ELR (cell line): ENCODE measurements at places on chromosomes 12 and 14.

DNA sequence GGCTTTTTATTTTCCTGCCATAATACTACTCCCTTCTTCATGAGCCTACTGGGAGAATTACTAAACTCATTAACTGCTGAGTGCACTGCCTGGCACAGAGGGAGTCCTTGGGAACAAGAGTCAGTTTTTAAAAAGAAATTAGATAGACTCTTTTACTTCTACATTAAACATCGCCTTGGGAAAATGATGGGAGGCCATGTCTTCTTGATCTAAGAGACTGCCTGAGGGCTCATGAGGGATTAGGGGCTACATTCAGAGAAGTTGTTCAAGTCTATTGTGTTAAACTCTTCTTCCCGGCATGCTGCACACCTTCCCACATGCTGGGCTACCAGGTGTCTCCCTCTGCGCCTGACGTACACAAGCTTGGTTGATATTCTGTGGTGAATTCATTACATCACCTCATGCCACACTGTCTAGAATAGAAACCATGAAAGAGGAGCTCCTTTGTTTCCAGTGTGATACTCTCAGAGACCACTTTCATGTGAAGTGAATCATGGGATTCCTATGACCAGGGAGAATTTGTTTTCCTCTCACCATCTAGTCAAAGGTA lies 1422.3 kb downstream of the AACS start:
- no peak for DNase-seq

DNA sequence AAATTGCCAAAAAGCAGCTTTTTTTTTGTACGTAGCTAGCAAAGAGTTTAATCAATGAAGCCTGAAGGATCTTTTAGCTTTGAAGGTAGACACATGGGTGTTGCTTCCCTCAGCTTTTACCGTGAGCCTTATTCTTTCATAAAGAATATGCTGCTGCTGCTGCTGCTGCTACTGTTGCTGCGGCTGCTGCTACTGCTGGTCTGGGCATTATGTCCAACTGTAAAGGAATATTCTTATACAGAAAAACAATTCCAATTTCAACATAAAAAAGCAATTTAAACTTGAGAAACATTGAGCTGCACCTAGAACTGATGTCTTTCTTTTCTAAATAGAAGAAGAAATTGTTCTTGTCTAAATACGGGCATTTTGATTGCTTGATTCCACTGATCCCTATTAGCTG lies 38.9 kb upstream of the PPP1R12A start:
- DNase-seq = no peak

DNA sequence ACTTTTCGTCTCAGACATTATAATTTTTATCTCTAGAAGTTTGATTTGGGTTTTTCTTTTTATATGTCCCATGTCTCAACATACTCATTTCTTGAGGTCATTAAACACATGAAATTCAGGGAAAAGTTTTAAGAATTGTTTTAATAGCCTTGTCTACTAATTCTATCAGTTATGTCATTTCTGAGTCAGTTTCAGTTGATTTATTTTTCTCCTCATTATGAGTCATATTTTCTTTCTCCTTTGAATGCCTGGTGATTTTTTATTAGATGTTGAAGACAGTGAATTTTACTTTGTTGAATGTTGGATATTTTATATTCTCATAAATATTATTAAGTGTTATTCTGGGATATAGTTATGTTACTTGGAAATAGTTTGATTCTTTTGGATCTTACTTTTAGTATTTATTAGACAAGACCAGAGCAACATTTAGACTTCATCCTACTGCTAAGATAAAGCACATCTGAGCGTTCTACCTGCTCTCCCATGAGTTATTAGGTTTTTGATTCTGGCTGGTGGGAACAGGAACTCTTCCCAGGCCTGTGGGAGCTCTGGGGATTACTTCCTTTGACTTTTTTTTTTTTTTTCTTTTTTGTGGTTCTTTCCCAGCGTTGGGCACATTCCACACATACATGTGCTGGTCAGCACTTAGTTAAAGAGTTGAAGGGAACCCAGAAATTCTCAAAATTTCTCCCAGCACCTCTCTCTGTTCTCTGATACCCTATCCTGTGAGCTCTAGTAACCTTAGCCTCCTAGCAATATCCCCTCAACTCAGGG lies 1157.7 kb downstream of the BCL11B start:
- DNase-seq = no peak

- DNase-seq = no peak
Observed at GRCh38 chr12:34356233-34356987, 334.1 kb downstream of the ALG10 start.

DNA sequence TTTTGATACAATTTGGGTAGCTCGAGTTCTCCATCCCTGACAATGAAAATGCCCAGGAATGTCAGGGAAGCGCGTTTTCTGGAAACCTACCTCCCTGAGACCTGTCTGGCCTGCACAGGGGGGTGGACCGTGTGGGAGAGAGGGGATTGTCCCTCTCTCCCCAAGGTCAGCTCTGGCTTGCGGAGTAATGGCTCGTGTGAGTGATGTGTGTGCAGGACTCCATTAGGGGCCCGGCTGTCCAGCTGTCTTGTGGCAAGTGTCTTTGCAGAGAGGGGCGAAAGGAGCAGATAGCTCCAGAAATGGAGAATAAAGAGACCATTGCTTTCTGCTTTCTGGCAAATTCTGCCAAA lies 215.3 kb downstream of the CHST11 start:
- DNase-seq = no peak

DNA sequence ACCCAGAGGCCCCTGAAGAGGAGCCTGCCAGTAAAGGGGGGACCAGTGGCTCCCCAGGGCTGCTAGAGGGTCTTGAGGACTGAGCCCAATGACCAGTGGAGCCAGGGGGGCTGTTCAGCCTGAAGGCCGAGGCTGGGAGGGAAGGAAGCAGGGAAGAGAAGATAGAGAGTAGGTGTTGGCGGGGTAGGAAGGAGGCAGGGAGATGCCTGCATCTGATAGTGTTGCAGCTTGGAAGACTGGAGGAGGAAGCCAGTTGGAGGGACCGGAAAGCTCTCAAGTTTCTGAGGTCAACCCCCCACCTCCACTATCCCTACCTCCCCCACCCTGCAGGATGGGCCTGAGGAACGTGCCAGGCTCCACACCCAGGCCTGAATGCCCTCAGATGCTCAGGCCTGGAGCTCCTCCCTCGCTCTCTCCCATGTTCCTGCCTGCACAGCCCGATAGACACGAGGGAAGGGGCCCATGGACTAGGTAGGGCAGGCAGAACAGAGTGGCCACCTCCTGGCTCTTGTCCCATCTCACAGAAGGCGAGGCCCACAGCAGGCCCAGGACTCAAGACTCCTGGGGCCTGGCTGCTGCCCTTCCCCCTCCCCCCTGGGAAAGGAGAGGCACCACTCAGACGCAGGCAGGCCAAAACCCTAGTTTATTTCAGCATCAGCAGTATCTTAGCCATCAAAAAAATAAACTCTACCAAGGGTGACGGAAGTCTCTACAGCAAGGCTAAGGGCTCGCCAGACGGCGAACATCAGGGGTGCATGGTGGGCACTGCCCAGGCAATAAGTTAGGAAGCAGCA lies 3.4 kb downstream of the CKB start:
- no peak for DNase-seq

- DNase-seq = no peak
Observed at GRCh38 chr14:31659278-31659677, 98.1 kb downstream of the NUBPL start.

DNA sequence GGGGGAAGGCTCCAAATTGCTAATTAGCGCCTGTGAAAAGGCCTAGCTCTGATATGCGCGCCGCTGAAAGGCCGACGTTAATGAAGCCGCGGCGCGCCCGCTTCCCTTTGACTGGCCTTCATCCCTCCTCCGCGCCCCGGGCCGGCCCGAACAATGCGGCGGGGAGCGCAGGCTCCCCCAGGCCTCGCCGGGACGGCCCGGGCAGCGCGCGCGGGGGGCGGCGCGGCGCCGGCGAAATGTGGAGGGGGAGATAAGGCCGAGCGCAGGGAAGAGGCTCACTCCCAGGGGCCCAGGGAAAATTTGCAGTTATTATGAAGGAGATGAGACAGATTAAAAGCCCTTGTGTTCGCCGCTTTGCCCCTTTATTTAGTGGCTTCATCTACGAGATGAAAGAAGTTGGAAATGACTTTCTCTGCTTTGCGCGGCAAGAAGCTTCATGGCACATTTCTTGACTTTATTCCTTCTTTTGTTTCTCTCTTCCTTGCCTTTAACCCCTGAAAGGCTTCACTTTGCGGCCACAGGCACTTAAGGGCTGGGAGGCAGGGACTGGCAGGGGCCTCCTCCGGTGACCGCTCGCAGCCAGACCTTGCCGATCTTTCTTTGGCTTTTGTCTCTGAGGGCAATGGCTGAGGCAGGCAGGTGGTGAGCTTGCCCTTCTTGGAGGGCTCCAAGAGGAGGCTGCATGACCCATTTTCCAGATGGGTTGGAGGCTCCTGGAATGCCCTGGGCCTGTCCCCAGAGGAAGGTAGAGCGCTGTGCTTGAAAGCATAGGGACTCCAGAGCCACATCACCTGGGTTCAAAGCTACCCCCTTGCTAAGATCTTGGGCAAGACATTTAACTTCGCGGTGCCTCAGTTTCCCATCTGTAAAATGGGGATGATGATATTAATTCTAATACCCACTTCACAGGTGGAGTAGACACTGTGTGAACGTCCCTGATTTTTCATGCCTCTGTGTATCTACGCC lies 12.7 kb upstream of the GPATCH2L start:
- no peak for DNase-seq

GRCh38 chr12:98370976-98371375 lies 144.4 kb upstream of the TMPO start:
- DNase-seq = no peak

DNA sequence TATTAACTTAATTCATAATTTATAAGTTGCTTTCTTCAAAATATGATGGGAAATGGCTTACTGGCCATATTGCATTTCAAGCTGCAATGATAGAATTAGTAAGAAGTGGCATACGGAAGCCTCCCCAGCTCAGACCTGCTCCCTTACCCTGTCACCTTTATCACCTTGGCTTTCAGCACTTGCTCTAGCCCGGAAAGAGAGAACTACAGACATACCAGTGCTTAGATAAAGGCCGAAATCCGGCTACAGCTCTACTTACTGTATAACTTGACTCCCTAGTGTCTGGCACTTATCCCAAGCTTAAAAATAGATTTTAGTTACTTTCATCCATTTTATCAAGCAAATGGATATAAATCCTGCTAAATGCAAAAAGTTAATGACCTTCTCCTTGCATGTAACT lies 42.5 kb downstream of the PKP2 start:
- DNase-seq = no peak

DNA sequence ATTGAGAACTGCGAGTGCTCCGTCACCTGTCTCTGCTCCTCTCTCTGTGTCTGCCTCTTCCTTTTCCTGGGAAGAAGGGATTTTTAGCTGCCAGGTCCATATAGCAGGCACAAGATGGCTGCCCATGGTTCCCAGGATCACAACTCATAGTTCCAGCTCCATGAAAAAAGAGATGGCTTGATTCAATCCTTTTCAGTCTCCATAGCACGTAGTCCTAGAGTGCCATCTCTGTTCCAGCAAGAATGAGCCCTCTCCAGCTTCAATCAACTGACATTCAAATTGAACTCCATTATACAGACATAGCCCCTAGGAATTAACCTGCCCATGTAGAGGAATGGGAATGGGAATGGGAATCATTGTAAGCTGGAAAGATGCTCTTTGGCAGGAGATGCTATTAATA lies 34.7 kb upstream of the RTRAF start:
- no peak for DNase-seq

GRCh38 chr12:10553148-10553547 lies 47.5 kb downstream of the EIF2S3B start:
- no peak for DNase-seq

DNA sequence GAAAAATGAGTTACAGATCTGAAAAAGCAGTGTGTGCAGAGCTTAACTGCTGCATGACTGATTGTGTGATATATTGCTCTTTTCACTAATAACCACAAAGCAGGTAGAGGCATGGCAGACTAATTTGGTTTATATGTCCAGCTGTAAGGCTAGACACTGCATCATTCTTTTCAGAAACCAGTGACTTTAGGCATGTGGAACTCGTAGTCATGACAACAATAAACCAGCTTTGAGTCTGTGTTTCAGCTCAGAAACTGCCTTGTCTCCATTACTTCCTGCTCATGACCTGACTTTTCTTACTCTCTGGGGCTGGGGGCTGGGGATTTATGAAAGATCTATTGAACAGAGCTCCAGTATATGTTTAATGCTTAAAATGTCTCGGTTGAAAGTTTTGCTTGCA lies 146.8 kb upstream of the LRIG3 start:
- peak; percentile 35 for DNase-seq

DNA sequence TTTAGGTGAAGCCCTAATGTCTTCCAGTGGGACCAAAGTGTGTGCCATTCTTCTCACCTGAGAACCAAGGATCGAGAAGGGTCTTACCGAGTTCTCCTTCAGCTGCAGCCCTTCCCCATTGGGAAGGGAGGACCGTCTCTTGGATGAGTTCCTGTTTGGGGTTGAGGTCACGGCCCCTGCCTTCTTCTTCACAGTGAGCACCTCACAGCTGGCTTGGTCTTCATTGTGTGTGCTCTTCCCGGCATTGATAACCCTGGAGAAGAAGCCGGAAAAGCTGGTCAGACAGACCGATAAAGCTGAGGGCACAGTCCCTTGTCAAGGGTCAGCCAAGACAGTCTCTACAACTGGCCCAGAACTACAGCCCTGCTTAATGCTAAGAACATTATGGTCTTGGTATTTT lies 102.9 kb downstream of the PPM1H start:
- no peak for DNase-seq

DNA sequence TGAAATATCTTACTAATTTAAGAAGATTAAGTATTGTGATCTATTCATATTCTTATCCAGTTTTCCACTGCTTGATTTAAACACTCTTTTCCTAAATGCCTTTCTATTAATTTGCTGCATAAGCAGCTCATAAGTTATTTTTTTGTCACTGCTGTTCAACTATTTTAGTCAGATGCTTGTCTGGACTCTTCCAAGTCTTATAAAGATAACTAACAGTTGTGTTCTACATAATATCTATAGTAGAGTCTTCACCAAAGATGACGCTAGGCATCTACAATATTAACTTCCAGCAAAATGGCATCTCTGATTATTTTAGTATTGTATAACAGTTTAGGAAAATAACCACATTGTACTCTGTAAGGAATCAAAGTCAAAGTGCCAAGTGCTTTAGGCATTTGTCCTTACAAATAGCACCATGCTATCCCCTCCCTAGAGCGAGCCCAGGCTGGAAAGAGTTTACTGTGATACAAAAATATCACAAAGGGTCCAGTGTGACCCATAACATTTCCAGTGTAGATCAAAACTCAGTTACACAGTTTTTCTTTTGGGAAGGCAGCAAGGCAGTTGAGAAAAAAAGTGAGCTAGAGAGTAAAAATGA lies 98.2 kb downstream of the DENND5B start:
- DNase-seq = no peak

DNA sequence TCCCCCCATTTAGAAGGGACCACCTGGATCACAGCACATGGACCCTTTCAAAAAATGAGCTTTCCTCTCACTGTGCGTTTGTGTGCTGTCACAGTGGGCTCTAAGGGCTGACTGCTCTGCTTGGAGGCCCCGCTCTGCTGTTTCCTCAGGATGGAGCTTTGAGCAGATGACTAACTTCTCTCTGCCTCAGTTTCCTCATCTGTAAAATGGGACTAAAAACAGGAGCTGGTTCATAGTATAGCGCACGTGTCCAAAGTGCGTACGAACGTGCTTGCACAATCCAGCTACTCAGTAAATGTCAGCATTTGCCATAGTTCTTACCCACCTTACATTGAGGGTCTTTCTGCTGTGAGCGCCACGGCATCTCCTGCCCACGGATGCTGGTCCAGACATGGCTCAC lies 12.7 kb upstream of the DNAH10 start:
- DNase-seq = no peak
